Putamen (tissue), 1 donor: ENCODE measurements at places on chromosomes 16 and 17.
A peak's percentile ranks its signal among the peaks of the same experiment; 100 is the strongest.

DNA sequence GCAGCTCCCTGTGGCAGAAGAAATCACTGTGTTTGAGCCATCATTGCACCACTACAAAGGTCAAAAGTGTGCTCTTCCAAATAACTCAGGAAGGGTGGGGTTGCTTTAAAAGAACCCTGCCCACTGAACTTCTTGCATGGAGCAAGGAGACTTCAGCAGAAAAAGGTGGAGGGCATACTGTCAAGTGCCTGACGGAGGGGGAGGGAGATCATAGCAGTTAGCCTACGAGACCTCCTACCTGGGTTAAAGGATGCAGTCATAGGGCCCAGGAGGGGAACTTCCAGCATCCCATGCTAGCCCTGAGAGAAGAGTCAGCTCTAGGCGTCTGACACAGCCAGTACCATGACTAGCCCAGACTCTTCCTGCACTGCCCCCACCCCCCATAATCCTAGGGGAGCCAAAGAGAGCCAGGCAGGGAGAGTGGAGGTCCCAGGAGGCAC lies 45.3 kb upstream of the MSI2 start:
- no peak for DNase-seq

GRCh38 chr17:58632324-58633314 lies 59.2 kb downstream of the TEX14 start:
- DNase-seq = no peak

GRCh38 chr16:12087901-12088421 lies 111.4 kb downstream of the SNX29 start:
- DNase-seq = no peak

- DNase-seq = peak; percentile 13
Observed at GRCh38 chr17:47802341-47803022, 19.1 kb downstream of the OSBPL7 start.

GRCh38 chr16:76574651-76575050 lies 297.4 kb downstream of the CNTNAP4 start:
- DNase-seq = no peak

- no peak for DNase-seq
Observed at GRCh38 chr17:35892091-35893035, 12.2 kb upstream of the CCL5 start.

- no peak for DNase-seq
Observed at GRCh38 chr16:55942821-55943220, 67.6 kb upstream of the CES5A start.

GRCh38 chr16:79810449-79811189 lies 210.1 kb upstream of the MAF start:
- no peak for DNase-seq

- DNase-seq = no peak
Observed at GRCh38 chr17:58321571-58322525, 6.7 kb downstream of the TSPOAP1 start.

DNA sequence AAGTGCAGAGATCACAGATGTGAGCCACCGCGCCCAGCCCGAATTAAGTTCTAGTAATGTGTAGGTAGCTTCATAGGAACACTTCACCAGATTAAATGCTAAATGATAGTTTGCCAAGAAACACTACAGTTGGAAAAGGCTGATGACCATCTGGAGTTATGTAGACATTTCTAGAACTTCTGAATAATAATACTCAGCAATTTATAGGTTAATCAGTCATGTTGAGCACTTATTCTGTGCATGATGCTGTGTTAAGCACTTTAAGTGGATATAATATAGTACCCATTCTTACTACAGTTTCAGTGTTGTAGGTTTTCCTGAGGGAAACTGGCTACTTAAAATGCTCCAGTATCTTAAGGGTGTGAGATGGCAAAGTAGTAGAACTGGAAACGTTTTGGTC lies 45.2 kb downstream of the NUP93 start:
- no peak for DNase-seq

GRCh38 chr17:55116440-55116914 lies 147.9 kb downstream of the STXBP4 start:
- DNase-seq = no peak

GRCh38 chr16:15648135-15648730 lies 1.8 kb upstream of the NDE1 start:
- DNase-seq = no peak

- DNase-seq = no peak
Observed at GRCh38 chr17:7747635-7748071, 30.1 kb downstream of the DNAH2 start.

- DNase-seq = no peak
Observed at GRCh38 chr16:21205303-21205702, 6.1 kb downstream of the ZP2 start.

GRCh38 chr17:42421507-42422338 lies 1.3 kb downstream of the CAVIN1 start:
- no peak for DNase-seq

GRCh38 chr16:86218479-86219170 lies 291.7 kb upstream of the FOXF1 start:
- no peak for DNase-seq

- DNase-seq = peak; percentile 63
Observed at GRCh38 chr17:3827124-3827773, 18.8 kb downstream of the NCBP3 start.
